Stimulated activated CD8-positive, alpha-beta memory T cell treated with anti-CD3 and anti-CD28 coated beads, Interleukin-7, amount 100 ng/mL, for 1 hour (primary cell): ENCODE measurements at places on chromosomes 5 and 9.

- no peak for DNase-seq
Observed at GRCh38 chr5:76152161-76152560, 69.0 kb downstream of the SV2C start.

DNA sequence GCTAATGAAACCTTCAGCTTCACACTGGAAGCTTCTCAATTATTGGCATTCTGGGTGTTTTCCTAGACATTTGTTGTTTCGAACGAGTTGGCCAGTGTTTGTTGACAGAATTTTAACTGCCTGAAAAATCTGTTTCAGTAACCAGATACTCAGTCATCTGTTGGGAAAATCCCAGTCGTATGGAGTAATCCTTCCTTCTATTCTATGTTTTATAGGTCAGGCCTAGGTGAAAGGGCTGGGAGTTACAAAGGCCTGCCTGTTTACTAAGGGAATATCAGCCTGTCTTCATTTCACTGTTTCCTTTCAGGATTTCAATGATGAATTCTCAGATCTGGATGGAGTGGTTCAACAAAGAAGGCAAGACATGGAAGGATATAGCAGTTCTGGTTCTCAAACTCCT, 59.9 kb downstream of the GRAMD2B start:
- no peak for DNase-seq

GRCh38 chr9:86286278-86286677, 3.9 kb upstream of the ISCA1 start:
- DNase-seq = no peak

GRCh38 chr9:108586471-108587139, 269.2 kb downstream of the ACTL7B start:
- no peak for DNase-seq

DNA sequence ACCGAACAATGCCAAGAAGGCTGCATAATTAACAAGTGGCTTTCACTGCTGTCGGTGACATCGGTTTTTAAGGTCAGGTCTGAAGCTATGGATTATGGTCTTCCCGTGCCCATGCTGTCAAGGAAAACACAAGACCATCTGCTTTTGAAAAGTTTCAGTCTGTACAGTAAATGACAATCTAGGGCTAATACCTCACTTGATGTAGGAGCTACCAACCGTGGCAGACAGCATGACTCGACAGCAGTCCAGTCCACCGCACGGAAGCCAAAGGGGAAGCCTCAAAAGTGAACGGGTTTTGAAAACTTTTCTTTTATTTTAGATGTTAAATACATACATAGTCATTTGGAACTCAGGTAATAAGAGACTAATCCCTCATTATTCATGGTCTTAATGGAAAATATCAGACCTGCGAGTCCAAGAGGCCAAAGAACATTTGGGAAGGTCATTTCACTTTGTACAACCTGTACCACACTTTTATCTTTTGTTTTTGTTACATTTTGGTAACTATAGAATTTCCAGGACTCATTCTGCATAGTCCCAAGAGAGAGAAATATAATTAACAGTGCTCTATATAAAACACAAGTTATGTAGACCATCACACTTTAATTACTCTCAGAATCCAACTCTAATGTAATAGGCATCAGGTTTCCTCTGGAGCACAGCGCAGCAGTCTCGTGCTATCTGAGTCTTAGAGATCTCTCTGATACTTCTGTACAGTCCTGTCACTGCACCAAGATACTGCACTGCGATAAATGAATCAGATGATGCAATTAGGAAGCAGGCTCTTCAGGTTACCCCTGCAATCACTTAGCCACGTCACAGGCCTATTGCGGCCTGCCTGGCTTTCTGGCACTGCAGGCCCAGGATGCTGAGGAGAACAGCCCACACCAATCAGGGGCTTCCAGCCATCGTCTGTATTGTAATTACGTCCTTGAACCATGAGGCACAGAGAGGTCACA, 184.9 kb downstream of the FANCC start:
- no peak for DNase-seq

DNA sequence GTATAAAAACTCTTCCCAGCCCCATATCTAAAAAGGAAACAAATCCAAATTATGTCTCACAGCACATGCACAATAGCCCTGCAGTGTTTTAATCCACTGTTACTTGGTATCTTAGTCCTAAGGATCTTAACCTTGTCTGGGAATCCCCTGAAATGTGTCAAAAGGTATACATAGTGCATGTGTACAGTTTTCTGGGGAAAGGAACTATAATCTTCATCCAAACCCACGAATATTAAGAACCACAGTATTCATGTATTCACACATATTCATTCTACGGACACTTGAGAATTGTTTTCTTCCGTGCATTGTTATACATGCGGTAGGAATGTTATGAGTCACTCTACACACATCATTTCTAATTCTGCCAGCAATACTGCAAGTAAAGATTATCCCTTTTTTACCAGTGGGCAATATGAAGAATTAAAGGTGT, 47.8 kb upstream of the SNX2 start:
- DNase-seq = no peak

- no peak for DNase-seq
Observed at GRCh38 chr5:73412597-73412988, 36.0 kb downstream of the FOXD1 start.

DNA sequence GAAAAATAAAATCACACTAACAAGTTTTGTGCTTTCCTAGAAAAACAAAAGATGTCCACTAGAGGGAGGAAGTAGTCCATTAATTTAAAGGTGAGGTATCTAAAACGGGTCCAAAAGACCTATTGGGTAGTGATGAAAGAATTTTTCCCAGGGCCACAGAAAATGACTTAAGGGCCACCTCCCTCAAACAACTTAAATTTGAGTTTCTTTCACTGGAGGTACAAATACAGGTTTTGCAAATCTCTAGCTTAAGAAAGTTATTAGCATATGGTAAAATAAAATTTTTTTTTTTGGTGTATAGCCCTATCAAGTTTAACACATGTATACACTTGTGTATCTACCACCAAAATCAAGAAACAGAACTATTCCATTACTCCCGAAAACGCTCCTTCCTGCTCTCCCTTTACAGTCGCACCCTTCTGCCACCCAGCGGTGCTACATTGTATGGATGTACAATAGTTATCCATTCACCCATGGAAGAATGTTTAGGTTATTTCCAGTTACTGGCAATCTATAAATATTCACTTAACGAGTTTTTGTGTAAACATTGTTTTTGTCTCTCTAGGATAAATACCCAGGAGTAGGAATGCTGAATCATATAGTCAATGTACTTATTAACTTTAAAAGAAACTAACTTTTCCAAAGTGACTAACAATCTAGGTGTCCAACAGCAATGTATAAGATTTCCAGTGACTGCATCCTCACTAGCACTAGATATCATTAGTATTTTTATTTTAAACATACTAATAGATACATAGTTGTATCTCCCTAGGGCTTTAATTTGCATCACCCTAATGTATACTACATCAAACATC, 21.9 kb downstream of the DEPDC1B start:
- DNase-seq = no peak

- DNase-seq = no peak
Observed at GRCh38 chr5:124981901-124982300, 235.5 kb upstream of the ZNF608 start.

- no peak for DNase-seq
Observed at GRCh38 chr9:99962680-99963261, 56.3 kb downstream of the STX17 start.

GRCh38 chr9:489198-490197, 274.8 kb downstream of the DOCK8 start:
- DNase-seq = no peak

DNA sequence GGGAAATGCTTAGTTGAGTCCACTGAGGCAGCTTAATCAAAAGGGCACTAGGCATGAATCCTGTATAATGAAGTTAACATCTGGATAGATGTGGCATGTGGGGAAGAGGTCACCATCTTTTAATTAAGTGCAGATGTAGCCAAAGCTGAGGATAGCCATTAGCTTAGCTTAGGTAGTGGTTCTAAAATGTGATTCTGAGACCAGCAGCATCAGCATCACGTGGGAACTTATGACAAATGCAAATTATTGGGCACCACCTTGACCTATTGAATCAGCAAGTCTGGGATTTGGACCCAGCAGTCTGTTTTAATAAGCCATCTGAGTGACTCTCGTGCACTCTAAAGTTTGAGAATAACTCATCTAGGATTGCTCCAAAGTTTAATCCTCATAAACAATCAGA, 63.8 kb downstream of the SNCAIP start:
- DNase-seq = no peak

DNA sequence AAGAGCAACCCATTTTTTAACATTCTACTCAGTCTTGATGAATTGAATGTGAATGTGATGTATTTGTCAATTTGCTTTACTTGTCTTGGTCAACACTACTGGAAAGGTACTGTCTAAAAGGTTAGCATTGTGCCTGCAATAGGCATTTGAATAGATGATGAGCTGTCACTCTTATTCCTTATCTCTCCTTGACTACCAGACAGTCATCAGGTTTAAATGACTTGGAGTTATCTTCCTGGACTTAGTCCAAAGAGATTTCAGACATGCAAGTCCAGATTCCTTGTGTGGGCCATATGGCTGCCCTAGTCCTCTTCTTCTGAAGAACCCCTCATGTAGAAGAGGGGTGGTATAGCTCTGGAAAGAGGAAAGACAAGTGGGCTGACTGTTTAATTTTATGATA, 4.8 kb downstream of the ARHGEF28 start:
- no peak for DNase-seq

GRCh38 chr9:17138503-17138902, 3.7 kb downstream of the CNTLN start:
- DNase-seq = no peak

GRCh38 chr5:150122536-150123481, 32.8 kb downstream of the PDGFRB start:
- DNase-seq = no peak

DNA sequence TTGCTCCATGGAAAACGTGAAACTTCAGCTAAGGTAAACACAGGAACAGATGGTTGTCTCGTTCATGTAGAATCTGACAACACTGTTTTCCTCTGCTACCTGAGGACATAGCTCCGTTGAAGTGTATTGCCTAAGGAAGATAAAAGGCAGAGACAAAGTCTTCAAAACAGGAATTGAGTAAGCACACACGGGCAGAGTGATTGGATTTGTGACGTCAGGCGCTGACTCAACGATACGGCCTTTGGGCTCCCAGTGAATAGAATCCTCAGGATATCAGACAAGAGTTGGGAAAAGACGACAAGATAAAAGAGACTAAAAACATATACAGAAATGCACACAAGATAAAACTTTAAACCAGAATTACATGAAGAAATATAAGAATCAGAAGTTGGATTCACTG, 787.1 kb upstream of the CTNND2 start:
- DNase-seq = no peak

GRCh38 chr5:143161885-143162540, 241.5 kb downstream of the NR3C1 start:
- no peak for DNase-seq

- DNase-seq = no peak
Observed at GRCh38 chr5:112062181-112062580, 305.2 kb upstream of the NREP start.

DNA sequence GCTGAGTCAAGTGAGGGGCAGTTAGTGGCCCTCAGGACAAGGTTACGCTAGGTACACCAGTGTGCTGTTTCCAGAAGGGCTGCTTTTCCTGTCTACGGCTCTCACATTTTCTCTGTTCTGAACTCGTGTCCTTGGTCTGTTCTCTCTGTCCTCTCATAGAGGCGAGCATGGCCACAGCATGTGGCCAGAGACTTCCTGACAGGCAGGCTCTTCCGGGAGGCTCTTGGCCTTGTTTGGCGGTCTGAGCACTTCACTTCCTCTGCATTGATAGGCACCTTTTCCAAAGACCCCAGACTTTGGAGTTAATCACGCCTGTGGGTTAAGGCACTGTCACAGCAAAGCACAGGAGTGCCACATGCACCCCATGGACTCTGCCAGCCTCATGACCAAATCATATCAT, 1.2 kb downstream of the CKMT2 start:
- no peak for DNase-seq

- DNase-seq = no peak
Observed at GRCh38 chr5:145375521-145375920, 459.6 kb downstream of the PRELID2 start.

- DNase-seq = no peak
Observed at GRCh38 chr5:8842971-8843551, 702.8 kb downstream of the SEMA5A start.
